ENCODE measurements at places on chromosomes 2 and 18. TPM values are rescaled to one million over a fixed set of nuclear protein-coding genes. Genes with fewer than 3 reads are reported as not detected.

DNA sequence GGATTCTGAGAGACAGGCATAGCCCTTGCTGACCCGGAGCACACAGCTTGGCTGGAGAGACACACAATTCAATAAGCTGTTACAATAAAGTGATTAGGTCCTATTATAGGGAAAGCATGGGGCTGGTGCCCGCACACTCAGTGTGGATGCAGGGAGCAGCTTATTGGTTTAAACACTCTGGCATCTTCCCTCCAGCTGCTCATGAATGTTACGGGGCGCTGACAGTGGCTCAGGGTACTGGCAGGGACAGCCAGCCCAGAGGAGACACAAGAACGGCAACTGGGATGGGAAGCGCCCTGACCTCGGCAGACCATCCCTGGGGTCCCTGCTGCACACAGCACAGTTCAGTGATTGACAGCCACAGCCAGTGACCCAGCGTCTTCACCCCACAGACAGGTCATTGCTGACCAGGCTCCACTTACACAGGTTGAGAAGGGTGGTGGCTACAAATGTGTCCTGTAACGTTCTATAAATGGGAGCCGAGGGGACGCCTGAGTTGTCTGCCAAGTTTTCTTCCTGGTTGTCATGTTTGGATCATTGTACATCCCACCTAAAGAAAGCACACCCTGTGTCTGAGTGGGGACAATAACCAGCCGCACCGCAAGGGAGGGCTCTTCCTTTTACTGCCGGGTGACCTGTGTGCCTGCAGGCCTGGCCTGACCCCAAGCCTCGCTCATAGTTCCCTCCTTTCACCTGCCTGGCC, 60.3 kb downstream of the SH3BP4 start:
- no peak for DNase-seq

DNA sequence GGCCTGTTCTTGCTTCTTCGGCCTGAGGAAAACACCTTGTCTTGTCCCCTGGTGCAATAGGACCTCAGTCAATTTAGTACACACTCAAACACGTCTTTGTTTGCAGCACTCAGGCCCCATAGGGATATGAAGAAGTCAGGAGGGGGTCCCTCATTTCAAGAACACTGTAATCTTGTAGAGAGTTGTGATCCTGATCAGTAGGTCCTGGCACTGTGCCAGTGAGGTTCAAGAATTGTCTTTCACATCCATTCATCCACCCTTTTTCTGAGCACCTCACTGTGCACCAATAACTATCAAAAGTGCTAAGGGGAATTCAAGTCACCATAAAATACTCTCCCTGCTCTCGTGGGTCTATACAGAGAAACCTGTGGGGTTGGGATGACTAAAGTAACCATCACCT, 131.4 kb upstream of the LHCGR start:
- no peak for DNase-seq

GRCh38 chr2:137123226-137123625, 357.9 kb downstream of the THSD7B start:
- no peak for DNase-seq

GRCh38 chr2:160041091-160041490, 21.3 kb downstream of the PLA2R1 start:
- no peak for DNase-seq

- no peak for DNase-seq
These were observed 85.0 kb downstream of the TTC27 start for GRCh38 chr2:32712870-32713269.

DNA sequence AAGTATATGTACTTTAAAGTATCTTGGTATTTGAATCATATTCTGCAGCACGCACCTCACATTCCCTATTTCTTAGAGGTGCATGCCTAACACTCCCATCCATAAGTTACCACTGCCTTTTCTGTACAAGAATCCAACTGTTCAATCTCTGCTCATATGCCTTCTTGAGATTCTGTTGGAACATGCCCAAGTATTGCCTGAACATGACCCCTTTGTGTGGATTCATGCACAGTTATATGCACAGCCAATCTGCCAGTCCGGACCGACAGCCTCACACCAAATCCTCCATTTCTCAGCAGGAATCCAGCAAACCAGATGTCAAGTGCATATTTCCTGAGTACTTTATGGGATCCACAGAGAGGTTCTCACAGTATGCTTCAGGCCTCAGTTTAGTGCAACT, 222.0 kb downstream of the TMEM182 start:
- no peak for DNase-seq

DNA sequence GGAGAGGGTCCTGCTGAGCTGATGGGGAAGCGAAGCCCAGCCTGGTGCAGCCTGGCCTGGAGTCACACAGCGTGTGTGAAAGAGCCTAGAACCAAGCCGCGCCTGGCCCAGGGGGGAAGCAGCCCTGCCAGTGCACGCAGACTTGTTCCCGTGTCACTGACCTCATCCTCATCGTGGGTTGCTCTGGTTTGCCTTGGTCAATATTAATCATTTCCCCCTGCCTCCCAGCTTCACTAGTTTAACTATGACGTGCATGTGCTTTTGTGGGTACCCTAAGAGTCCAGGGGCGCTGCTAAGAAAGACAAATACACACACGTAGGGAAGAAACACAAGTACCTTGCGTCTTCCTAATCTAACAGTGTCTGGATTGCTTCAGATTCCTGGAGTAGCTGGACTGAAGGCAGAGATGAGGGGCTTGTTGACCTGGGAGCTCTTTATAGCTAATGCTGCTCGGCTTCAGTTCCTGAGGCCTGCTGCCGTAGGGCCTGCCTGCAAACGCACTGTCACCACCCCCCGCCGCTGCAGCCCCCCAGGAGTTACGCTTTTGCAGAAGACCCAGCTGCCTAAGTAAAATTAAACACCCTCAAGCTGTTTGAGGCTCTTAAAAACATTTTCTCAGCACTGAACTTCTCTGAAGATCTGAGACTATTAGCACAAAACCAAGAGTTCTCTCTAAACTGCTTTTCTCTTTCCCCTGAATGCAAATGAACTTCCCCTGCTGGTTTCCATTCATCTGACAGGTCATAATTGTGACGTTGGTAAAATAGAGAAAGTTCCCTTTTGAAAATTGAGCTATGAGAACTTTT, 159.2 kb downstream of the FAM210A start:
- DNase-seq: no peak

GRCh38 chr2:207229161-207229560, 63.4 kb upstream of the KLF7 start:
- DNase-seq: no peak

- no peak for DNase-seq
These were observed 169.8 kb downstream of the MREG start for GRCh38 chr2:215843579-215843978.

GRCh38 chr2:26892922-26893524, 45.1 kb downstream of the DPYSL5 start:
- DNase-seq: no peak

- no peak for DNase-seq
These were observed 384.2 kb upstream of the SALL3 start for GRCh38 chr18:78595453-78595852.

Gene IL1RN
- total RNA-seq: not detected

Gene GCA
- 4.5 TPM for total RNA-seq

Gene CKAP2L
- total RNA-seq: 6.1 TPM

Gene DTNA
- total RNA-seq: 3.7 TPM

Gene CCBE1
- total RNA-seq: 1.8 TPM
